ENCODE measurements at places on chromosomes 11 and 22.

DNA sequence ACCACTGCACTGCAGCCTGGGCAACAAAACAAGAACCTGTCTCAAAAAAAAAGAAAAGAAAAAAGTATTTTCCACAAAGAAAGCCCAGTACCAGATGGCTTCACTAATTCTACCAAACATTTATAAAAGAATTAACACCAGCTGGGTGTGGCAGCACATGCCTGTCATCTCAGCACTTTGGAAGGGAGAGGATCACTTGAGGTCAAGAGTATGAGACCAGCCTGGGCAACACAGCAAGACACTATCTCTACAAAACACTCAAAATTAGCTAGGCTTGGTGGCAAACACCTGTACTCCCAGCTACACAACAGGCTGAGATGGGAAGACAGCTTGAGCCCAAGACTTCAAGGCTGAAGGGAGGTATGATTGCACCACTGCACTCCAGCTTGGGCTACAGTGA is 20.1 kb downstream of the RSF1 start:
- DNase-seq = no peak

DNA sequence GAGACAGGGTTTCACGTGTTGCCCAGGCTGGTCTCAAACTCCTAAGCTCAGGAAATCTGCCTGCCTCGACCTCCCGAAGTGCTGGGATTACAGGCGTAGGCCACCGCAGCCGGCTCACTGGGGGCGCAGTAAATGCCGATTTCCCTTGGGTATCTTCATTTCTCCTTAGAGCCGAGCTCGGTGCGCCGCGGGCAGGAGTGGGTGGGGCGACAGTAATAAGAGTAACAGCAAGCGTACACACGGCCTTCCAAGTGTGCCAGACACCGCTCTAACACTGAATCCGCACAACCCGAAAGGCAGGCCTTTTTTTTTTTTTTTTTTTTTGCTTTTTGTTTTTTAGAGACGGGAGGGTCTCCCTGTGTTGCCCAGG is 500 bp upstream of the ADSL start:
- no peak for DNase-seq

DNA sequence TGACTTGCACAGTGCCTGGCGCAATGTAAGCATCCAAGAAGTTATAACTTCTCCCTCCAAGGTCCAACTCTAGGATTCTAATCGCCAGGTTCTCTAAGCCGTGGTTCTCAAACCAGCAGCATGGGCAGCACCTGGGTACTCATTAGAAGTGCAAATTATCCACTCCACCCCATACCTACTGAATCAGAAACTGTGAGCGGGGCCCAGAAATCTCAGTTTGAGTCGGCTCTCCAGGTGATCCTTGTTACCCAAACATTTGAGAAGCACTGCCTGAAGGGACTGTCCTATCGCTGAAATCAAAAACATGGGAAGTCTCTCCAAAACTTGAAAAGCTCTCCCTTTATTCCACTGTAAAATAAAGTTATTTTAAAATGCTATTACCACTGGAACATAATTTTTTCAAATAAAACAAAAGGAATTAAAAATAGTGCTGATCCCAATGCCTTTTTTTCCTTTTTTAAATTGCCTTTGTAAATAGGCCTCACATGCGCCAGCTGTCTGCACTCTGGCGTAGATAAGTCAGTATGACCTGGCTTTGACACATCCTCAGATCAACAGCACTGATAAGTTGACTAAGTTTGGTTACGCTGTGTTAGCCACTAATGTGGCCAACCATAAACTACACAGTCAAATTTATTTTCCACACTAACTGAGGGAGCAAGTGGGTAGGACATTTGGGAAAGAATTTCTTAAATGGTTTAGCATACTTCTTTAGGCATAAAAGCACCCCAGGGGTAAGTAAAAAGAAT is 8.4 kb upstream of the CTR9 start:
- no peak for DNase-seq

DNA sequence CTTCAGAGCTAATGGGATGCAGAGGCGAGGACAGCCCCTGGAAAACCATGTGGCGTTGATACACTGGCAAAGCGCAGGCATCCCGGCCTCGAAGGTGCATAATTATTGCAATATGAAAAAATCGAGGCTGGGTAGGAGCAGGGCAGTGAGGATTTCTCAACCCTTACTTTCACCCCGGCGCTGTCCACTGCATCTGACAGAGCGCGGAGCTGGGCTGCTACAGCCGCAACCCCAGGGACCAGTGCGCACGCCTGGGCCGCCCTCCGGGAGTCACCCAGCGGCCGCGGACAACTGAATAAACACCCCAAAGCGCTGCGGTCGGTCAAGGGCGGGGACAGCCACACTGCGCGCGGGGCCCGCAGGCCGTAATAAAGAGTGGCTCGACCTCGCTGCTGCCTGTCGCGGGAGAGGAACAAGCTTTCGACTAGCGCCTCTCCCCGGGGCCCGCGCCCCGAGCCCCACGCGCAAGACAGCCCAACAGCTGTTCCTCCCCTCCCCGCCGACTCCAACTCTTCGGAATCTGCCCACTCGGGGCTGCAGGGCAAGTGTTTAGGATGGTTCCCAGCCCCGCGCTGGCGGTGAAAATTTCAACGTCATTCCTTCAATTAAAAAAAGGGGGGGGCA is 3.6 kb upstream of the WT1 start:
- DNase-seq = no peak

- peak; percentile 38 for DNase-seq
These were observed 482.6 kb downstream of the MIAT start for GRCh38 chr22:27139935-27140511.

GRCh38 chr11:28107191-28107749 is 686 bp downstream of the KIF18A start:
- no peak for DNase-seq

- peak; percentile 99 for DNase-seq
These were observed 17.0 kb downstream of the LAYN start for GRCh38 chr11:111557425-111558111.

DNA sequence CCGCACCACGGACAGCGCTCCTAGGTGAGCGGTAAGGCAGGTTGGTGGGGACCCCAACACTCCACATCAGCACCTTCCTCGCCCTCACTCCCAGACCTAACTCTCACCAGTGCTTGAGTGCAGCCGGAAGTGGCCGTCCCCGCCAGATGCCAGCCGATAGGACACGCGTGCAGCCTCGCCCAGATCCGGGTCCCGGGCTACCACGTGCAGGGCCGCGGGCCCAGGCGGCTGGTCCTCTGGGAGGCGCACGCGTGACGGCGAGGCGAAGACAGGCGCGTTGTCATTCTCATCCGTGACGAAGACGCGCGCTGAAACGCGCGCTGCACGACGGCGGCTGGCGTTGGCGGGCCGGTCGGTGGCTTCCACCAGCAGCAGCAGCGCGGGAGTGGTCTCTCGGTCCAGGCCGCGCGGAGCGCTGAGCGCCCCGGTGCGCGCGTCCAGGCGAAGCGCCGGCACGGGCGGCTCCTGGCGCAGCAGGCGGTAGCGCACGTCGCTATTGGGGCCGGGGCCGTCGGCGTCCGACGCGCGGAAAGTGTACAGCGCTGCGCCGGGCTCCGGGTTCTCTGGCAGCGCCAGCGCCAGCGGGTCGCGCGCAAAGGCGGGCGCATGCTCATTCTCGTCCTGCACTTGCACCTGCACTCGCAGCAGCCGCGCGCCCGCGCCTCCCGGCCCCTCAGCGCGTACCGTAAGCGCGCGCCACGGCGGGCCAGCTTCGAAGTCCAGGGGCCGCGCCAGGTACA is 10.8 kb upstream of the TPP1 start:
- no peak for DNase-seq

DNA sequence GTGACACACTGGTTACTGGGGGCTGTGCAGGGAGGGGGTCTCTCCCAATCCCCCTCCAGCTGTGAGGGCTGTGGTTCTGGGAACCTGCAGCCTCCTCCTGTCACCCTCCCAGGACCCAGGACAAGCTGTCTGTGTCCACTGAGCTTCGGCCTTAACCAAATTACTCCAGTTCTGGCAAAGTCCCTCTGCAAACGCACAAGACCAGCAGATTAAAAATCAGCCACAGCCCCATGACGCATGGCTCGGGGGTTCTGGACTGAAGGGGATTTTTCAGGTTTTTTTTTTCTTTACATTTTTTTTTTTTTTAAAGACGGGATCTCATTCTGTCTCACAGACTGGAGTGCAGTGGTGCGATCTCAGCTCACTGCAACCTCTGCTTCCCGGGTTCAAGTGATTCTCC is 32.2 kb upstream of the A4GALT start:
- no peak for DNase-seq

- no peak for DNase-seq
These were observed 138.1 kb upstream of the SORL1-AS1 start for GRCh38 chr11:121590772-121591404.

- no peak for DNase-seq
These were observed 75.5 kb upstream of the CLDN5 start for GRCh38 chr22:19599626-19600243.

DNA sequence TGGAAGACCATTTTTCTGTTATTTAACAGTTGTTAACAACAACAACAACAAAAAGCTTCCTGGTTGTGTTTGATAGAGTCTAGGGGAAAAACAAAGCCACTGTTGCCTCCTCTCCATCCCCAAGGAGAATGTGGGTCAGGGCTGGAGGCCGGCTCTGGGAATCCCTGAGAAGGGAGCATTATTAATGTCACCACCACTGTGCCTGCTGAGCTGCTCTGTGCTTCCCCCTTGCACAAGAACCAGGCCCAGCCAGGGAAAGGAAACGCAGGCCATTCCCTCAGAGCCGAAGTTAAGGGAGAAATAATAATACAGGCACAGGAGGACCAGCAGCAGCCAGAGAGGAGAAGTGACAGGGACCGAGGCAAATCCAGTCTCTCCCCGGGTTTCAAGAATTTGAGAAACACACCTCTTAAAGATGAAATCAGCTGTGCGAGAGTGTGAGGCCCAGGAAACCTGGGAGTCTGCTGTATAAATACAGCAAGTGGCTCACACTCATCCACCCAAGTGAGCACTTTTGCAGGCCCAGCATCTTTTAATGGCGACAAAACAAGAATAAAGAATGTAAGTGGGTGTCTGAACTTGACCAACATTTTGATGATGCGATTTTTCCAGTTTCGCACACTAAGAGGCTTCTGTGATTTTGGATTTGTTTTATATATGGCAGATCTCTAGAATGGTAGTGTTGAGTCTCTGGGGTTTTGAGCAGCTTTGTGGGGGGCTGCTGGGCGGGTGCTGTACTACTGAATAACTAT is 539.2 kb downstream of the NTM start:
- DNase-seq = no peak

Measured in AG04449 (cell line).